ENCODE measurements at places on chromosomes 2 and 18.

DNA sequence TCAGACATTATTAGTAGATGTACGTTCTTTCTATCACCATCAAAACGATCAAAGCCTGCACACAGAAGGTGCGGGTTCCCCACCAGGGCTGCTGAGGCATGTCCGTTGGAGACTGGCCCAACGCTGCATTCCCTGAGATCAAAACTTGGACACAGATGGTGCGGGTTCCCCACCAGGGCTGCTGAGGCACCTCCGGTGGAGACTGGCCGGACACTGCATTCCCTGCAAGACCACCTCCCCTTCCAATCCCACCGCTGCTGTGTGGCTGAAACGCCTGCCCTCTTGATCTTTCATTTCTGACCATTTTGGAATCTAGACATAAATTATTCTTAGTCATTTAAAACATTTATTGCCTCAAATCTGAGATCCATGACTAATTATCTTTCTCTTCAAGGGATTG lies 254.2 kb upstream of the SALL3 start:
- no peak for DNase-seq

GRCh38 chr18:21805771-21806366 lies 65.3 kb downstream of the MIB1 start:
- DNase-seq: no peak

GRCh38 chr18:35236571-35237363 lies 4.1 kb upstream of the ZNF397 start:
- no peak for DNase-seq

- DNase-seq: no peak
Observed at GRCh38 chr2:135456431-135456830, 74.6 kb downstream of the ZRANB3 start.

DNA sequence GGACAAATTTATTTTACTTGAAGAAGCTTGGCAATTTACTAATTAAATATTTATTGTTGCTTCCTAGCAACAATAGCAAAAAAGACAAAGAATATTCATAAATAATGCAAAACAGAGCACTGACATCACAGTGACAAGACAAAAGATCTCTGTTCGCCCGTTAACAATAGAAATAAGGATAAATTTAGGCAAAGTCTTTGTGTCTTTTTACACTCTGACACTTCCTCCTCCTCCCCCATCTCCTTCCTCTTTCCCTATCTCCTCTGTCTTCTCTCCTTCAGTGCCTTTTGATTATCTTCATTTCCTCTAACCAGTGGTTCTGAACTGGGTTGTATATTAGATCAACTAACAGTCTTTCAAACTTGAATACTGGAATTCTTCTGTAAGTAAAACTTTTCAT lies 808.4 kb downstream of the ERBB4 start:
- no peak for DNase-seq

- no peak for DNase-seq
Observed at GRCh38 chr2:128984855-128985254, 666.2 kb upstream of the HS6ST1 start.

- DNase-seq: no peak
Observed at GRCh38 chr2:112876257-112876970, 34.6 kb upstream of the IL37 start.

GRCh38 chr18:57630754-57631595 lies 9.3 kb upstream of the NARS1 start:
- no peak for DNase-seq

GRCh38 chr18:23468753-23469459 lies 15.8 kb downstream of the RIOK3 start:
- no peak for DNase-seq

DNA sequence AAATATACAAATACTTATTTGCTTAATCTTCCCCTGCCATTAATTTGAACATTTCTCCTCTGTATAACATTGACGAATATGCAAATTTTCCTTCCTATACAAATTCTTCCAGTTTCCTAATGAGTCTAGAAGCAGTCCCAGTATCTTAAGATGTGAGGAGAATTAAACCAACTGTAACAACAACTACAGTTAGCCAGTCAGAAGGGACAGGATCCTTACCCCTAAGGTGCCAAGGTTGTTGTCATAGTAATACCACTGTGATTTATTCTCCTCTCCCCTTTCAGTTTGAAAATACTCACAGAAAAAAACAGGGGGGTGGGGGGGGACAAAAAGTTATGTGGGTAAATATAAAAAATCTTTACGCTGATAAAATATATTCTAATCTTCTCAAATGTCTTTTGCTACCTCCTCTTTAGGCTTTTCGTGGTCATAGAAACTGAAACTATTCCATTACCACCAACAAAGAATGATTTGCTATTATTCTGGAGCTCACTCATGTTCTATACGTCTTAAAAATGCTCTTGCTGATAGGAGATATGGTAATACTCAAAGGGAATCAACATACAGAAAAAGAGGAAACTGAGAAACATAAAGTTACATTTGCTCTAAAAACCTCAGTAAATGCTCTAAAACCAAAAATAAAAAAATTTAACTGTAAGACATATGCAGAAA lies 107.6 kb downstream of the MEMO1 start:
- no peak for DNase-seq

- no peak for DNase-seq
Observed at GRCh38 chr2:217839073-217839749, 163.6 kb downstream of the TNS1 start.

DNA sequence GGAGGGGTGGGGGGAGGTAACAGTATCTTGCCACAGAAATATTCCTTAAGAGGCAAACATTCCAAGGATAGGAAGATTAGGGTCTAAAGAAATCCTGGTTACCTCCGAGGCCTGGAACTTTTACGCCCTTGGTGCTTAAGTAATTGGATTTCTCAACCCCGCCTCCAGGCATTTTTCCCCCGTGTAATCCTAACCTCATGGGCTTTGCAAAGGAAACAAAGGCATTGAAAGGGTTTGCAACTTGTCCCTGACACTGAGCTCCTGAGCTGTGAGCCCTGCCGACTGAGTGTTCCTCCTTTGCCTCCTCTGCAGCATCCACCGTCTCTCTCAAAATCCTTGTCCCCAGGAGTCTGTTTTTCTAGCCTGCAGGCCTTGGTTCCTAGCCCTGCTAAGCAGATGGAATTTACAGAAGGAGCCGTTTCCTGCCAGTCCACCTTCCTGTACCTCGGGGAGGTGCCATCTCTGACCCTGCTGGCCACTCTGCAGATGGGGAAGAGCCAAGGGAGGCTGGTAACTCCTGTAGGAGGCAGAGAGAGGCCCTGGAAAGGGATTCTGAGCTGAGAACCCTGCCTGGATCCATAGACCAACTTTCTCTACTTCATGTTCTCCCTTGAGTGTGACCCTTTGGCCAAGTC lies 24.2 kb downstream of the TET3 start:
- no peak for DNase-seq

DNA sequence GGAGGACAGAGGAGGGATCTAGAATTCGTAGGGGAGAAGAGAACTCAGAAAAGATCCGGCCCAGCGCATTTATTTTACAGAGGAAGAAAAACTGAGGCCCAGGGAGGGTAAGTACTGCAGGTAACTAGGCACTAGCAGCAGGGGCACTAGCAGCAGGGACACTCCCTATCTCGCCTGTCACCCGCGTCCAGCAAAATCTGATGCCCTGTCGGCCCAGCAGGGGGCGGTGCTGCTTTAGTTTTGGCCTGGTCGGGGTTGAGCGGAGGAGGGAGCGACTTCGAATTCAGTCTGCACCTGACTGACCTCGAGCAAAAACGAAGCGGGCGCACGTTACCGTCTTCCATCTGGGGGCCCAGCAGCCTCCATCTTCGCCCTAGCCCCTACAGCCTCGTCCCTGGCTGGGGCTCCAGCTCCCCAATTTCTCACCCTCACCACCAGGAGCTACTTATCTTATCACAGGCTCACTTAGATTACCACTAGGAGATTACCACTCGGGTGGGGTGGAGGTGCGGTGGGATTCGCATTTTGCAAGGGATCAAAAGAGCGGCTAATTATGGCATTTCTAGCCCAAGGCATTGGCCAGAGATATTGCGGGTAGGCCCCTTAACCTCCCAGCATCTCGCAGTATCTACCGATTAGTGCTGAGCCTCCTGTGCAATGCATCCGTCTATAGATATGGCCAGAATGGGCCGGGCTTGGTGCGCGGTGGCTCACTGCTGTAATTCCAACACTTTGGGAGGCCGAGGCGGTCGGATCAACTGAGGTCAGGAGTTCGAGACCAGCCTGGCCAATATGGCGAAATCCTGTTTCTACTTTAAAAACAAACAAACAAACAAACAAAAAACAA lies 17.8 kb upstream of the CD8A start:
- DNase-seq: no peak

DNA sequence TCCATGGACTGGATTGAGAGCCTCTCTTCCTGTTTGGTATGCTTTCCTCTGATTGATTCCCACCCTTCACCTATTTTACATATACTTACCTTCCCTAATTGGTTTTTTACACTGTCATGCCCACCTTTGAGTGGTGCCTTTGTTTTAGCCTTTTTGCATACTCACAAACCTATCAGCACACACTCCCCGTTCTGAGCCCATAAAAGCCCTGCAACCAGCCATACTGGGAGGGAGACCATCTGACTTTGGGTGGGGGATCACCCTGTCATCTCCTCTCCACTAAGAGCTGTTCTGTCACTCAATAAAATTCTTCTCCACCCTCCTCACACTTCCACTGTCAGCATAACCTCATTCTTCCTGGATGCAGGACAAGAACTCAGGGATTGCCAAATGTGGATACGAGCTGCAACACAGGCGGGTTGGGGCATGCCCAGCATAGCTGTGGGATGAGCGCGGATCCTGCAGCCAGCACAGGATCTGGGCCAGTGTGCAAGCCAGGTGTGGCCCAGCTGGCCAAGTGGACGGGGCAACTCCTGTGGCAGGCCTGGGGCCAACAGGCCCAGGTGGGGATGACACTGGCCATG lies 9.4 kb upstream of the MOB1A start:
- DNase-seq: peak; percentile 65

DNA sequence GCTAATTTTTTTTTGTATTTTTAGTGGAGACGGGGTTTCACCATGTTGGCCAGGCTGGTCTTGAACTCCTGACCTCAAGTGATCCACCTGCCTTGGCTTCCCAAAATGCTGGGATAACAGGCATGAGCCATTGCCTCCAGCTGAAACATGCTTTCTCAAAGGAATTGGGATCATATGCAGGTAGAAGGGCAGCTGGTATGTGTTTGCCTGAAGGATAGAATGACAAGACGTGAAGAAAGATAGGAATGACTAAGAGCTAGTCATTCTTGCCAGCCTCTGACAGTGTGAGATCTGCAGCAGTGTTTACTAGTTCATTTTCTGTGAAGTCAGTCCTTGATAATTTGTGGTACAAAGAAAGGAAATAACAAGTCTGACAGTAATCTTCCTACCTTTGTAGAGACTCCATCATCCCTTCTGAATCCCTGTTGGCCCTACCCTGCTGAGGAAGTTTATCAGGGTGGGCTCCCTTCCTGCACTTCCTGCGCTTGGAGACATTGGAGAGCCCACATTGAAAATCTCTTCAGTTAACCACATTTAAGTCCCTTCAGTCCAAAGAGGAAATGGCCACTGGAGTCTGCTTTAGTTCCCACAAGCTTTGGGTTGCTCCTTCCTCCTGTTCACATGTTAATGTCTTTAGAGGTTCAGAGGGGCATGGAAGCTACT lies 14.7 kb downstream of the CFLAR start:
- no peak for DNase-seq

- DNase-seq: no peak
Observed at GRCh38 chr2:217650716-217651360, 352.0 kb downstream of the TNS1 start.

GRCh38 chr18:38635709-38636430 lies 1070.3 kb upstream of the CELF4 start:
- DNase-seq: no peak

DNA sequence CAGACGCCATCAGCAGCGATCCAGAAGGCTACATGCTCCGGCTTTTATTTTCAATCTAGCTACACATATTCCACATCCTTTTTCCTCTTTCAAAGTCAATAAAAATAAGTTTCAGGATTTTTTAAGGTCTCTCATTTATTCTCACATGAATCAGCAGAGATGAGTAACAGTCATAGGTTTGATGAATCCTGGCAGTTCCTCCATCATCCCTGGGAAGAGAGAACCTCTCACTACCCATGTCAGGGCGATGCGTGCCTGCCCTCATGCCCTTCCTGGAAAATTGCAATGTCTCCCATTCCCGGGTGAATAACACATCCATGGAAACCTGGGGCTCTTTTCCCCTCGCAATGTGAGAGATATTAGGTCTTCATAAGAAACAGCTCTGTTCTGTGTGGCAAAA lies 301.1 kb upstream of the SMIM21 start:
- no peak for DNase-seq

GRCh38 chr2:162113088-162113775 lies 38.8 kb downstream of the GCG start:
- DNase-seq: no peak

DNA sequence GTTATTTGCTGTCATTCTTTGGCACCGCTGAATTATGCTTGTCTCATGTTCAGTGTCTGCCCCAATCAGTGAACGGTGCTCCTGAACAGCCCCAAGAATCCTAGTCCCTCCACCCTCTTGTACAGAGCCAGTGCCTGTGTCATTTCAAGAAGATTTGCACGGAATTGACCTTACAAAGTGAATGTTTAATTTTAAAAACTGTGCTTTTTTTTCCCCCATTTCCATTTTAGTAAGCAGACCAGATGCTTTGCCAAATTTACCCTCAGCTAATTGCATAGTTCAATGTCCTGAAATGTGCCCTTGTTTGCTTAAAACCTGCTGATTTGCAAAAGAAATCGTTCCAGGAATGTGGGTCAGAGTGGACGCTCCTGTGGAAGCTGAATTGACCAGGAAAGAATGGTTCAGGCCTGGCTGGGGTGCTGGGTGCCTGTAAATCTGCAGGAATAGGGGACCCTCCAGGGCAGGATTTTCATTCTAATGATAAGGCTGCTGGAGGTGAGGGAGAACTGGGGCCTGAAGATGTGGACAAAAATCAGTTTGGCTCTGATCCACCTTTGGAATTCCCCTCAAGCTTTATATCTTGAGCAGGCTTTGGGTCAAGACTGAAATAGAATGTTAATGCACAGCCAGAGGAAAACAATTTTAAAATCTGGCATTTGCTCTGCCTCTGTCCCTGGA lies 20.1 kb downstream of the TMEM17 start:
- no peak for DNase-seq

GRCh38 chr2:237661799-237662328 lies 34.5 kb downstream of the LRRFIP1 start:
- DNase-seq: no peak

DNA sequence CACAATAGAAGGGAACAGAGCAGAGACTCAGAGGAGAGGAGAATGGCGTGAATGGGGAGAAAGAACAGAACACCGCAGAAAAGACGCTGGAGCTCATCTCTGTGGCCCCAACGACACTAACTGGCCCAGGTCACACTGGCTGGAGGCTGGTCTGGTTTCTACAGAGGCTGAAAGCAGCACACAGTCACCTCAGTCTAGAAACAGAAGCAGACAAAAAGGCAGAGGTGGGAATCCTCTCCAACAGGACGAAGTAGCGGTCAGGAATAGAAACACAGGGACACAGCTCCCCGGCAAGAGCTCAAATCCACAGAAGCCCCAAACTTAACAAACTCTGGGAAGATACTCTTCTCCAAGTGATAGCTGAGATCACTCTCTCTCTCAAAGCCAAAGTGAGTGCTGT lies 9.2 kb downstream of the SLC66A2 start:
- no peak for DNase-seq

Data from GM04503 (cell line).